Eye (tissue), 1 donor: ENCODE measurements at places on chromosomes 13 and 19.

GRCh38 chr13:101238555-101238954 is 177.8 kb downstream of the NALCN start:
- no peak for DNase-seq

- peak; percentile 54 for DNase-seq
Measured at GRCh38 chr19:4267101-4267900, 11.8 kb upstream of the SHD start.

GRCh38 chr13:47046706-47047105 is 149.9 kb upstream of the HTR2A start:
- DNase-seq, result no peak

DNA sequence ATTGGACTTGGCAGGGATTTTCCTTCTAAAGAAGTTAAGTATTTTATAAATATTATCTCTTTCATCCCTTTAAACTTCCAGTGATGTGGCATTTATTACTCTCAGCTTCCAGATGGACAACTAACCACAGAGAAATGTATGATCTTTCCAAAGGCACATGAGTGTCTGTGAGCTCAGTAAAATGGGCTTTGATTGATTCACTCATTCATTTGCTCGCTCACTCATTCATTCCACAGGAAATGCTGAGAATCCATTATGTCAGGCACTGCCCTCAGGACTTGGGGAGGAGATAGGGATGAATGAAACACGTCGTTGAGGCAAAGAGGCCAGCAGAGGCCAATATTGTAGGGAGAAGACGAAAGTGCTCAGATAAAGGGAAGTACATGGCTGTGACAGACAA is 359.3 kb downstream of the EFNB2 start:
- DNase-seq, result no peak

GRCh38 chr13:22047082-22047784 is 376.4 kb downstream of the FGF9 start:
- DNase-seq, result no peak

DNA sequence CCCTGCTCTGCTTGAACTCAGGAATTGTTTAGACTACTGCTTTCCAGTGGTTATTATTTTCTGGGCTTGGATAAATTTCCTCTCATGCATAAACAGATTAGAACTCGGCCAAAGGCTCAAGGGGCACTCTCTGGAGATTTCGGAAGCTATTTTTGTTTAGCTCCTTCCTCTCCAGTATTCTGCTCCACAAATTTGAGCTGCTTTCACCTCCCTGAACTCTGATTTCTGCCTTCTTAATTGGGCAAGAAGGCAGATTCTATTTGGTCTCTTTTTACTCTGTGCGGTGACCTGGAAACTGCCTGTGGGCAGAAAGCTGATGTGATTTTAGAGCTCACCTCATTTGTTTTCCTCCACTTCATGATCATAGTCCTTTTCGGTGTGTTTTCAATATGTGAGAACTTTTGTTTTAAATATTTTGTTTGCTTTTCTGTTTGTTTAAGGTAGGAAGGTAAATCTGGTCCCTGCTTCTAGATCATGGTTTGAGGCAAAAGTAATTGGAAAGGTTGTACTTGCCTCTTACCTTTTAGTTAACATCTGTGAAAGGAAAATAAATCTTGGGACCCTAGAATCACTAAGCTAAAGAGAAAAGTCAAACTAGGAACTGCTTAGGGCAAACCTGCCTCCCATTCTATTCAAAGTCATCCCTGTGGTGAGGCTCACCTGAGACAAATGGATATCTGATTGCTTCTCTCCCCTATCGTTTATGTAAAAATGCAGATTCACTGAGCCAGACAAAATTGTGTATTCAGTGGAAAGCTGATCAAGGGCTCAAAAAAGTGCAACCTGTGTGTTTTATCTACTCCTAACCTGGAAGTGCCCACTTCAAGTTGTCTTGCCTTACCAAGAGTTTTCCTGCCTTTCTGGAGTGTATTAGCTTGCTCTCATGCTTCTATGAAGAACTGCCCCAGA is 714.7 kb upstream of the PCDH20 start:
- DNase-seq, result peak; percentile 74

DNA sequence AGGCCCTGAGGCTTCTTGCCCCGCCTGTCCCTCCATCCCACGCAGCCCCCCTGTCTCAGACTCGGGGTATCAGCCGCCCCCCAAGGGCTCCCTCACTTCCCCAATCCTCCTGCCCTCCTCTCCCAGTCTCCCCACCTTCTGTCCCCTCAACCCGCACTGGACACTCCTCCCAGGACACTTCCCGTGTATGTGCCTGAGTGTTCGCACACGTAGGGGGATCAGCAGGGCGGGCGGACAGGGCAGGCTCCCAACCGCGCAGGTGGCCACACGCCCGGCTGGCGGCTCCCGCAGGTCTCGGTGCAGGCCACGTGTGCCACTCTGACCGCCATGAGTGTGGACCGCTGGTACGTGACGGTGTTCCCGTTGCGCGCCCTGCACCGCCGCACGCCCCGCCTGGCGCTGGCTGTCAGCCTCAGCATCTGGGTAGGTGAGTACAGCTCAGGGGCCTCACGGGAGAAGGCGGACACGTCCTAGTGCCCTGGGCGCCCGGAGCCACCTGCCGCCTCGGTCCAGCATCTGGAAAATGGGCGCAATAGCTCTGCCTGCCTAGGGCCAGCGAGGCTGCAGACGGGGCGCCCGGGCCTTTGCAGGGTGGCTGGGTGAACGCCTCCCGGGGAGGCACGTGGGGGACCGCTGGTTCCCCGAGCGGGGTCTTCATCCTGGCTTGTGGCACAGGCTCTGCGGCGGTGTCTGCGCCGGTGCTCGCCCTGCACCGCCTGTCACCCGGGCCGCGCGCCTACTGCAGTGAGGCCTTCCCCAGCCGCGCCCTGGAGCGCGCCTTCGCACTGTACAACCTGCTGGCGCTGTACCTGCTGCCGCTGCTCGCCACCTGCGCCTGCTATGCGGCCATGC is 2.3 kb downstream of the KISS1R start:
- DNase-seq, result peak; percentile 50
